Retinal pigment epithelial cell (primary cell): ENCODE measurements at places on chromosomes 7 and 10.

- no peak for DNase-seq
Measured at GRCh38 chr10:93062514-93063143, 2.0 kb downstream of the CYP26C1 start.

GRCh38 chr10:88962336-88962735, 9.8 kb upstream of the ACTA2 start:
- DNase-seq, result no peak

DNA sequence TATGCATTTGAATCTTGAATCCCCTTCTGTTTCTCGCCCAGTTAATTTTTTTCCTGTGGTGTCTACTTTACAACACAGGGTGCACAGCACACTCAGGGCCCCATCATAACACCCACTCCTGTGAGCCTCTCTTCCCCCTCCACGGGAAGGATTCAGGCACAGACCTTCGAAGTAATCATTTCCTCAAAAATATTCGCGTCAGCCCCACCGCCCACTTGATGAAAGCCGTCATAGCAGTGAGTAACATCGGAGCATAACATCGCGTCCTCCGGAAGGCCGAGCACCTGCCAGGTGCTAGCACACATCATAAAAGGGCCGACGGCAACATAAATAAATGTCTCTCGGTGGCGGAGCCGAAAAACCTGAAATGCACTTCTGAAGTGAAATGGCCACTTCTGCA, 201.7 kb upstream of the ADARB2 start:
- DNase-seq, result no peak

GRCh38 chr7:39458061-39458745, 108.0 kb upstream of the YAE1 start:
- DNase-seq, result no peak

GRCh38 chr7:129790136-129790535, 162.6 kb downstream of the UBE2H start:
- DNase-seq, result no peak

- no peak for DNase-seq
Measured at GRCh38 chr7:121261207-121261884, 67.5 kb upstream of the WNT16 start.

DNA sequence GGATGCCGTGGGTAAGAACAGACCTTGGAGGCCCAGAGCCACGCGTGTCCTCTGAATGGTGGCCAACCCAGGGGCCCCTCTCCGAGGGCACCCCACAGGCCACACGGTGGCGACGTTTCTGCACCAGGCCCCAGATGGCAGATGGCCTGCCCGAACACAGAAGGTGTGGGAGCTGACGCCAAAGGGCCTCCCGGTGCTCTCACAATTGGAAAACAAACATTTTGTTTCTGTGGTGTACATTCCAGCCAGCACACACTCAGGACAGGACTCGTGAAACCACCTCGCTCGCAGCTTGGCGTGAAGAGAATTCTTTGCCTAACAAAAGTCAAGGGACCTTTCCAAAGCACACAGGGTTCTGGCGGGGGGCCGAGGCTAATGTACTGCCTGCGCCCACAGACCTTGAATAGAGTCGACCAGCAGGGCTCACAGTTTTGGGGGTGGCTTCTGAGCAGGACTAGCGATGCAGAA, 112.1 kb downstream of the FAM53B start:
- DNase-seq, result no peak

GRCh38 chr10:24513155-24513554, 210.5 kb downstream of the ARHGAP21 start:
- no peak for DNase-seq

GRCh38 chr10:10642751-10643150, 374.9 kb upstream of the CELF2 start:
- no peak for DNase-seq

DNA sequence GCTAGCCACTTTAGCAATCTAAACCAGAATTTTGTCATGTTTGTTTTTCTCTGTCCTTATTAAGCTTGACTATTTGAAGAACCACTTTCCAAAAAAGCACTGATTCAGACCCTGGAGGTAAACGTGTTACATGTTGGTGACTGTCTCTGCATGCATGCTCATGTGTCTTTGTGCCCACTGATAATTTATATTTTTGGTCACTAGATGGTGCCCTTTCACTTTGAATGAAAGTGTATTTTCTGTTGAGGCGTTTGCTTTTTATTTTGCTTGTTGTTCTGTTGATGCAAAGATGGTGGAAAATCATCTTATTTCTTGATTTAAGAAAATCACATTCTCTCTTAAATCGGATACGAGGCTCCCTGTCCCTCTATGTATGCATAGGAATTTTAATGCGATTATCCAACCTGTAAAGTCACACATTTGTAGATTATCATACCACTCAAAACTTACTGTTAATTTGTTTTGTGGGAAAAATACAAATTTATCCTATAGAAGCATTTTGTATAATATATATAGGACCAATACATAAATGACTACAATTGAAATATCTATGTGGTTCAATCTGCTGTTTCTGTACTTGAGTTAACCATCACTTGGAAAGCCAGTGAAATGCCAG, 269.3 kb downstream of the BICC1 start:
- DNase-seq, result no peak

DNA sequence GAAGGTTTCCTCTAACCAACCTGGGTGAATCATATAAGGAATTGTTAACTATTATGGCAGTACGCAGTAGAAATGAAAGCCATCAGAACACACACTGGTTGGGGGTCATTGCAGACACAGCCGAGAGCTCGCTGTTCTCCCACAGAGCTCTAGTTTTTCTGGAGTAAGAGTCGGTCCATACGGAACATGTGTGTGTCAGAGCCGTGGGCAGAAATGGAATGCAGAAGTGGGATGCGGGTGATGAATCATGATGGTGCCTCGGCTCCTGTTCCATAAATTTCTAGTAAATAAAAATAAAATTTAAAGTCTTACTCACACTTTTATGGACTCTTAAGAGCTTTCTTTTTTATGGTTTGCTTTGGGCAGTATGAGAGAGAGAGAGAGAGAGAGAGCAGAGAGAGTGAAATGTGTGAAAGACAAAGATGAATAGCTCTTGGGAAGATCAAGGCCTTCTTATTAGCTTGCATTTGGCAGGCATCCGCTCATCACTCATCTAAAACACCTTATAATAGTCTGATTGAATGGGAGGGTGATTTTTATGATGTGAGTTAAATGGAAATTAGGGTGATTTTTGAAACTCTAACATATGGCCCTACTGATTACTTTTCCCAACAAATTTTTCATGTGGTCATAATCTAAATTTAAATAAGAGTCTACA, 98.8 kb upstream of the PFKP start:
- DNase-seq, result no peak

GRCh38 chr10:89942217-89942616, 240.8 kb downstream of the KIF20B start:
- DNase-seq, result no peak

GRCh38 chr10:48514255-48514654, 90.6 kb downstream of the ARHGAP22 start:
- no peak for DNase-seq

GRCh38 chr7:27899601-27900000, 159.6 kb downstream of the TAX1BP1 start:
- no peak for DNase-seq

- peak; percentile 91 for DNase-seq
Measured at GRCh38 chr10:101817337-101818118, 716 bp downstream of the OGA start.

- DNase-seq, result no peak
Measured at GRCh38 chr10:132094581-132095234, 29.0 kb downstream of the JAKMIP3 start.

DNA sequence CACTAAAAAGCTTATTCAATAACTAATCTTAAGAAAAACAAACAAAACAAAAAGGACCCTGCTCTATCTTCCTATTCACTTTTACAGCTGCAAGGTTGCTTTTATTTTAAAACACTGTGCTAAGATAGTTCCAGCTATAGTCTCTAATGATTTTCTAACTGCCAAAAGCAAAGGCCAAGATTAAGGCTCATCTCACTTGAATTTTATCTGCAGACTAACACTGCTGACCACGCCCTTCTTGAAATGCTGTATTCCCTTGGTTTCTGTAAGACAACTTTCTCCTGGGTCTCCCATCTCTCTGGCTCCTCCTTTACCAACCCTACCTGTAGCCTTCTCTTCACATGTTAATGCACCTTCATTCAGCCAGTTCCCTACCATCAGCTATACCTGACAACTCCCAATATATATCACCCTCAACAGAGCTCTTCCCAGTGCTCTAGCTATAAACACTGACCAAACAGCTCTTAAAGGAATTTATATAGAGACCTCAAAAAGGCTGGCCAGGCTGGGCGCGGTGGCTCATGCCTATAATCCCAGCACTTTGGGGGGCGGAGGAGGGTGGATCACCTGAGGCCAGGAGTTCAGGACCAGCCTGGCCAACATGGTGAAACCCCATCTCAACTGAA, 11.7 kb downstream of the SRPK2 start:
- DNase-seq, result no peak

DNA sequence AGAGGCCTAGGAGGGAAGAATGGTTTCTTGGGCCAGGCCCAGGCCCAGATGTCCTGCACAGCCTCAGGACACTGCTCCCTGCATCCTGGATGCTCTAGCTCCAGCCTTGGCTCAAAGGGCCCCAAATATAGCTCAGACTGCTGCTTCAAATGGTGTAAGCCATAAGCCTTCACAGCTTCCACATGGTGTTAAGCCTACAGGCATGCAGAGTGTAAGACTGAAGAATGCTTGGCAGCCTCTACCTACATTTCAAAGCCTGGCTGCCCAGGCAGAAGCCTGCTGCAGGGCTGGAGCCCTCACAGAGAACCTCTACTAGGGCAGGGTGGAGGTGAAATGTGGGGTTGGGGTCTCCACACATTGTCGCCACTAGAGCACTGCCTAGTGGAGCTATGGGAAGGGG, 118.1 kb downstream of the TPK1 start:
- no peak for DNase-seq

DNA sequence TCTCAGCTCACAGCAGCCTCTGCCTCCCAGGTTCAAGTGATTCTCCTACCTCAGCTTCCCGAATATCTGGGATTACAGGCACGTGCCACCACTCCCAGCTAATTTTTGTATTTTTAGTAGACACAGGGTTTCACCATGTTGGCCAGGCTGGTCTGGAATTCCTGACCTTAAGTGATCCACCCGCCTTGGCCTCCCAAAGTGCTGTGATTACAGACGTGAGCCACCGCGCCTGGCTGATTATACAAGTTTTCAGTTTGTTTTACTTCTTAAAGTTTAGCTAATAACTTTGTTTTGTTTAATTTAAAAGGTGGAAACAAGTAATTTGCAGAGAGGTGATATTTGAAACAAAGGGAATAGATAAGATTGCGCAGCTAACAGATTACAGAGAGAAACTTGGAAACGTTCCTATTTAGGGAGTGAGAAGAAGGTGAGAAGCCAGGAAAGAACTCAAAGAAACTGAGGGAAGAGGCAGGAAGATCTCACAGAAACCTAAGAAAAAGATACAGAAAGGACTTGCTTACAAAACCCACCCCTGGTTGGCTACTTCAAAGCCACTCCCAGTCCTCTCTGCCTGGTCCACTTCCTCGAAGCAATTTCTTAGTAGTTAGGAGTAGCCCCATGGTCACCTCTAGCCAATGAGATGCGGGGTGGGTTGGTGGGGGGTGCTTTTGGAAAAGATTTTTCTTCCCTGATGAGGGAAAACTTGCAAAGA, 15.0 kb upstream of the PDLIM1 start:
- DNase-seq, result no peak

DNA sequence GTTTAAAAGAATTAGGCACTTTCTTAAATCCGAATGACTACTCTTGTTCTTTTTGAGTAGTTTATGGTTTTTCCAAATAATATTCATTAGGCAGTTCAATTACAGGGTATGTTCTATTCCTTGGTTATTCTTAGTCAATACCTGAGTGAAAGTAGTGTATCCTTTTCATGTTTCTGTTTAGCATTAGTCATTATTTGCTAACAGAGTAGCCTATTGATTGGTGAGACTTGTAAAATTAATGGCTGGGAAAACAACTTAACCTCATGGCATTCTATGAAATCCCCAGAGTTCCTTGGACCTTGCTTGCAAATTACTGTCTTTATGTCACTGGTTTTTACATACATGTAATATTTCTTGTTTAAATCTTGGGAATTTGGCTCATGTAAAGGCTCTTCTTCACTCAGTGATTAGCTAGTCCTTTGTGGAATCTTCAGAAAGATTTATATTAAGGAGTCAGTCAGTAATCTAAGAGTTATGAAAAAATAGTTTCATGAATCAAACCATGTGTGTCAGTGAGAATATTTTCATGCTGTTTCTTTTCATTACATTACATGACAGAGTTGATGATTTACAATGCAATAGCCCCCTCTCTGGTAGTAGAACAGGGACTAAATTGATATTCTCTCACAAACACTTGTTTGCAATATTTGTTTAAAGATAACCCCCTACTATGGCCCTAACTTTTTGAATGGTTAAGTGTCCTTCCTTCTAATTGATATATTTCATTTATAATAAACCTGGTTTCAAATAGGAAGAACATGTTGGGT, 81.5 kb upstream of the LRRTM3 start:
- no peak for DNase-seq

GRCh38 chr7:15685358-15686294, 857 bp downstream of the MEOX2 start:
- DNase-seq, result no peak

- DNase-seq, result no peak
Measured at GRCh38 chr7:129801882-129802281, 150.9 kb downstream of the UBE2H start.

DNA sequence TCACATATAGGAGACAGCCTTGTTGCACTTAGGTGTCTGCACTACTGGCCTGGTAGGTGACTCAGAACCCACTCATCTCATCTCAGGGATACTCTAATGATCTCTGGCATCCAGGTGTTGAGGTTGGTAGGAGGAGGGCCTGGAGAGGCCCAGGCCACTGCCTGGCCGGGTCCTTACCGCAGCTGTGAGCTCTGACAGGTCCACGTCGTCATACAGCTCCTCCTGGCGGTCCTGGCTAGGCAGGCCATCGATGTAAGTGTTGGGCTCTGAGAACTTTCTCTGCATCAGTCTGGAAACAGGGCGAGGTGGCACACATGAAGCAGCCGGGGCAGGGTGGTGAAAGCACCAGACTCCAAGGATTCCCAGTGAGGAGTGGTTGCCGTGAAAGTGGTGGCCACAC, 62.1 kb downstream of the VWA2 start:
- DNase-seq, result no peak

DNA sequence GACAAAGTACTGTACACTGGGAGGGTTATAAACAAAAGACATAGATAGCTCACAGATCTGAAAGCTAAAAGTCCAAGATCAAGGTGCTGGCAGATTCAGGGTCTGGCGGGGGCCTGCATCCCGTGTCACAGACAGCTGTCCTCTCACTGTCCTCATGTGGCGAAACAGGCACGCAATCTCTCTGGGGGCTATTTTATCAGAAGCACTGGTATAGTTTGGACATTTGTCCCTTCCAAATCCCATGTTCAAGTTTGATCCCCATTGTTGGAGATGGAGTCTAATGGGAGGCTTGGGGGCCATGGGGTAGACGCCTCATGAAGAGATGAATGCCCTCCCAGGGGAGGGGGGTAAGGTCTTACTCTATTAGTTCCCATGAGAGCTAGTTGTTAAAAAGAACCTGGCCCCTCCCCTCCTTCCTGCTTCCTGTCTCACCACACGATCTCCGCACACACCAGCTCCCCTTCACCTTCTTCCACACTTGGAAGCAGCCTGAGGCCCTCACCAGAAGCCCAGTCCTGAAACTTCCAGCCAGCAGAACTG, 72.5 kb upstream of the UCN3 start:
- no peak for DNase-seq
